ENCODE measurements at places on chromosomes 2 and 18. TPM values are rescaled to one million over a fixed set of nuclear protein-coding genes. Genes with fewer than 3 reads are reported as not detected.

- no peak for DNase-seq
These were observed 223.1 kb upstream of the FBXO11 start for GRCh38 chr2:48129293-48129950.

DNA sequence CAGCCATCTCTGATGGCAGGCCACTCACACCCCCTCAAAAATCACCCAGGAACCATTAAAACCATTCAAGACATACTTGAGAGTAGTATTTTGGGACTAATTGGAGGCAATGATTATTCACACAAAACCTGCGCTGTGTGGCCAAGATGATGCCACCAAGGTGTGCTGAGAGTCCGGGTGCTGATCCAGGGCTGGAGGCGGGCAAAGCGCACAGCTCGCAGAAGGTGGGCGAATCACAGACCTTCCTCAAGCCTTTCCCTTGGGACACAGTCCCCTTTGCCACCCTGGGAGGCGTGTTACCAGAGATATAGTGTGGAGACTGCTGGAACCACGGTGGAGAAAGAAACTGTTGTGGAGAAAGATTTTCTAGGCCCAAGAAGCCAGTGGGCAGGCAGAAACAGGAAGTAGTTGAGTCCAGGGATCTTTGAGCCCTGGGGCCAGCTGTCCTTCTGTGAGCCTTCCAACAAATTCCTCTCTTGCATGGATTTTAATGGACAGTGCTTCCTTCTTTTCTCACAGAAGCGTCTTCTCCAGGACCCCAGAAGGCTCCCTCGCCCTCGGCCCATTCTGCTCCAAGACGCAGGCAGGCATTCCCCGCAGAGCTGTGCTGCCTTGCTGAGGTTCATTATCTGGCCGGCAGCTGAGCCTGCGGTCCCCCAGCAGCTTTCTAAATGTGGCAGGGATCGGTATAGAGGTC is 8.0 kb downstream of the COPS9 start:
- no peak for DNase-seq

GRCh38 chr2:98530114-98530513 is 78.2 kb downstream of the COA5 start:
- no peak for DNase-seq

GRCh38 chr2:140274891-140275290 is 1494.7 kb upstream of the NXPH2 start:
- DNase-seq, result no peak

- no peak for DNase-seq
These were observed 19.2 kb downstream of the TNS1 start for GRCh38 chr2:217983276-217984233.

DNA sequence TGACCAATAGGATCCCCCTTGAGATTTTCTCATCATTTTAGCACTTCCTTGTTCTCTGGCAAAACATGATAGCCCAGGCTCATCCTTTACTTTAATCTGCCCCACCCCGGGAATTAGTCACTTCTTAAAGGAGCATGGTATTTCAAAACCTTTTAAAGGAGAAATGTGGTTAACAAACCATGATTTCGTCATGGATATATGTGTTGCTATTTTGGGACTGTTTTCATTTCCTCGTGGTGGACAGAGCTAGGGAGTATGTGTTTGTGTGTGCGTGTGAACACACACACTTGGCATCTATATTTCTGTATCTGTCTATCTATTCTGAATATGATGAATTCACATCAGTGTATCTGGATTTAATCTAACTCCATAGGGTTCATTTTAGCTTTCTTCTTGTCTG is 128.1 kb downstream of the BIRC6 start:
- peak; percentile 91 for DNase-seq

DNA sequence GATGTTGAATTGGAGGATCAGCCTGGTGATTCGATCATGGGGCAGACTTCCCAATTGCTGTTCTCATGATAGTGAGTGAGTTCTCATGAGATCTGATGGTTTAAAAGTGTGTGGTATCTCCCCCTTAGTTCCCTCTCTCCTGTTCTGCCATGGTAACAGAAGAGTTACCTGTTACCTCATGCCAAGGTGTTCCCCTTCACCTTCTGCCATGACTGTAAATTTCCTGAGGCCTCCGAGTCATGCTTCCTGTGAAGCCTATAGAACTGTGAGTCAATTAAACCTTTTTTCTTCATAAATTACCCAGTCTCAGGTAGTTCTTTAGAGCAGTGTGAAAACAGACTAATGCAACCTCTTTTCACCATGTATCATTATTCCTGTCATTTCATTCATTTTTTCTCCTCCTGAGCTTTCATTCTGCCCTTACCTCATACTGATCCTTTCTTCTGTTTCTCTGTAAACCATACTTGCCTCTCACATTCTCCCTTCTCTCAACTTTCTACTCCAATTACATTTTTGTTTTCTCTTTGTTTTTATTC is 22.0 kb downstream of the STARD6 start:
- DNase-seq, result no peak

DNA sequence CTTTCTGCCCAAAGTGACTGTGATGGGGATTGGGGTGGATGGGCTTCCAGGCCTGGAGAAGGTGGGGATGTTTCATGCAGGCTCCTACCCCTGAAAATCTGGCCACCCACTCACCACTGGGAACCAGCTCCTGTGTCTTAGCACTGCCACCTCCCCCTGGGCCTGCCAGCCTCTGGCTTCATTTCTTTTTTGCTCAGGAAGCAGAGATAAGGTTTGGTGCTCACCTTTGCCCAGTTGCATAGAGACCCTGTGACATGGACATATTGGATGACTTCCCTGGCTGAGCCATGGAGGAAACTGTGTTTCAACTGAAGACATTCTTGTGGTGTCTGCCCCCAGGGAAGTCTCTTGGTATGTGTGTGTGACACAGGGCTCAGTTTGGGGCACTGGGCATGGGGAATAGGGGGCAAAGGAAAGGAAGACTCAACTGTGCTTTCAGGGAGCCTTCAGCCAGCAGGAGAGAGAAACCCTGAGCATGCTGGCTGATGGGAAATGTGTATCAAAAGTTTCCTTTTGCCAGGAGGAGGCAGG is 16.7 kb downstream of the CTIF start:
- DNase-seq, result no peak

DNA sequence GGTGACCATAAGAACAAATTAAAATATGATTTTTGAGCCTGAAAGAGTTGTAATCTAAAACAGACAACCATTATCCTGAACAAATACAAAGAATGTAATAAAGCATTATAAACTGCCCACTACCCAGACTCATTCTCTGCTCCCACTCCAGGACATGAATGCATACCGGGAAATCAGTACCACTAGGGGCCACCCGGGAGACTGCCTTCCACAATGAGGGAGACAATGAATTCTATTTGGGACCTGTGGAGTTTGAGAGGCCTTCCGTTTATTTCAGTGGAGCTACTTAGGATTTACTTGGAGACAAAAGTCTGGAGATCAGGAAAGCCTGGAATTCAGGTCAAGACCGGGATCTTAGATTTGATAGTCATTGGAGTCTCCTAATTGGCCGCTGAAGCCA is 50.0 kb downstream of the NAB1 start:
- DNase-seq, result no peak

- DNase-seq, result peak; percentile 47
These were observed 2.4 kb upstream of the ARID5A start for GRCh38 chr2:96534141-96534540.

GRCh38 chr18:32621034-32621433 is 150.4 kb upstream of the GAREM1 start:
- DNase-seq, result no peak

- DNase-seq, result no peak
These were observed 117.9 kb downstream of the CSRNP3 start for GRCh38 chr2:165587335-165587938.

DNA sequence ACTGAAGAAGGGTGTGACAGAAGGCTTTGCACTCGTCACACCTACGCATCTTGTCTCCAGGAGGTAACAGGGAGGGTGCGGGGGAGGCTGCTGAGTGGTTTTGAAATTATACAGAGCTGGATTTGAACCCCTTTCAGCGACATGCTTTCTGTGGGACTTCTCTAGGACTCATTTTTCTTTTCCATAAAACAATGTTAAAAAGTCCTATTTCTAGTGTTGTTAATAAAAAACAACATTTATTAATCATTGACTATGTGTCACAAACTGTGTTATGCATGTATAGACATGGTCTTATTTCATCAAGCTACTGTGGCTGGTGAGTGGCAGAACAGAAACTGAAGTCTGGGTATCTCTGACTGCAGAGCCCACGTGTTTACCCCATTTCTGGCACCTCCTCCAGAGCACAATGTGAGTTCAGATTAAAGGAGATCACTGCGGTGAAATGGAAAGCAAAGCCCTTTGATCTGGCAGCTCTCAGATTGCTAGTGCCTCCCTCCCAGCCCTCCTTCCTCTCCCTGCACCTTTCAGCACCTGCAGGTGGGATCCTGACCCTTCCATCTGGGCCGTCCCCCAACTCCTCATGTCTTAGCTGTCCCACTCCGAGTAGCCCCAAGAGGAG is 315.5 kb upstream of the MYT1L start:
- no peak for DNase-seq

GRCh38 chr18:68314403-68314802 is 400.5 kb downstream of the TMX3 start:
- no peak for DNase-seq

DNA sequence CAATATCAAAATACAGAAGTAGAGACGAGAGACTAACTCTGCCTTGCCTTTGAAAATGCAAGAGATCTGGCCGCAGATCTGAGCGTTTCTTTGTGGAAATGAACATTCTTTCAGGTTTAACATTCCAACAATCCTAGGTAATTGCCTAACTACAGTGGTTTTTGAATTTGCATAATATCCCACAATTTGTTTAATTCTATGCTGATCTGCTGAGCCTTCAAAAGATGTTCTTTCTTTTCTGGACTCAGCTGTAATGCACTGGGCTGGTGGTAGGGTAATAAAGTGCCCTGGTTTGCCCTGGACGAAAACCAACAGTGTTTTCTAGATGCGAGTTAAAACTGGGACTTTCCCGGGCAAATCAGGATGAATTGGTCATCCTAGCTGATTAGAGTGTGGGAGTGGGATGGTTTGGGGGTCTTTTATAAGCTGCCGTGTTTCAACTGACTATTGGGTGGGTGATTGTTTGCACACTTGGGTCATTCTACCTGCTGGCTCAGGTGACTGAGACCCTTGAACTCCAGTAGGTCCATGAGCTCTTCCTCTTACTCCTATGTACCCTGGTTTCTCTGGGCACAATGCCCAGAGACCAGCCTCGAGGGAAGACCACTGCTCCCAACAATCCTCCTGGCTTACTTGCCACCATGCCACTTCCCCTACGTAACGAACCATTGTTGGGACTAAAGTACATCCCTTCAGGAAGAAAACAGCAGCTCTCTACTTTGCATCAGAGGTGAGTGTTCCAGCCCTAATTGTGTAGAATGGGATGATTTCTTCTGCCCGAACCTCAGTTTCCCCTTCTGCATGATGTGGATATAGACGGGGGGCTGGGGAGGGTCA is 3.4 kb upstream of the PAX8 start:
- no peak for DNase-seq

DNA sequence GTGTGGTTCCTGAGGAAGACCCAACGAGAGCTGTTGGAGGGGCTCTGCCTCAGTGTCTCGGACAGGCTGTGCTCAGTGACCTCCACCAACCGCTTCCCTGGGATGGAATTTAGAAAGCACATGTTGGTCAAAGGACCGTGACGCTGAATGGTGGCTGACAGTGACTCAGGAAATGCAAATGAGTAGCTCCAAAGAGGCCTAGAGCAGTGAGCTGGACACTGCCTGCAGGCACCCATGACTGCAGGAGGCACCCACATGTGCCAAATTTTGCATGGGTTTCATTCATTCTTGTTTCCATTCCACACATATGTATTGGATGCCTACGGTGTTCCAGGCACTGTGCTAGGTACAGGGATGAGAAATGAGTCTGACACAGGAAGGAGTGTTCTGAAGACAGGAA is 46.4 kb downstream of the ACKR3 start:
- DNase-seq, result no peak

- no peak for DNase-seq
These were observed 19.5 kb upstream of the PAX8 start for GRCh38 chr2:113298176-113298575.

- DNase-seq, result no peak
These were observed 33.9 kb downstream of the CNGA3 start for GRCh38 chr2:98380203-98380535.

- DNase-seq, result no peak
These were observed 10.2 kb downstream of the SP110 start for GRCh38 chr2:230209422-230210051.

- DNase-seq, result peak; percentile 95
These were observed 96.8 kb upstream of the CDC42EP3 start for GRCh38 chr2:37767959-37768925.

- no peak for DNase-seq
These were observed 85.4 kb upstream of the ALPP start for GRCh38 chr2:232293191-232293590.

- peak; percentile 75 for DNase-seq
These were observed 90.0 kb upstream of the HS6ST1 start for GRCh38 chr2:128408349-128409305.

DNA sequence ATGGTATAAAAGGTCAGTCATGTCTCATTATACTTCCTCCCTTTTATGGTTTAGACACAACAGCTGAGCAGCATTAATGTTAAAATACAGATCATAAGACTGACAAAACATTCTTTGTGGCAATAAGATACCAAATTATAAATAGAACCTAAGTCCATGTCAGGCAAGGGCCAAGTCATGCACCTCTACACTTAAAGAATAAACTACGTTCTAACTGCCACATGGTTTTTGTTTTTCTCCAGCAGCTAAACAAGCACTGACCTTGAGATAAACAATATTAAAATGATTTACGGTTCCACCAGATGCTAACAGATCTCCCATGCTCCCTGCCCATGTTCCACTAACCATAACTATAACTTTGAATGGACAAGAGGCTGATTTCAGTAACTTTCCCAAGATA is 368.6 kb upstream of the TFPI start:
- DNase-seq, result no peak

Gene SERPINB10
- not detected for total RNA-seq

Gene GNLY
- total RNA-seq, result not detected

Gene REG3G
- total RNA-seq, result not detected

Gene GALNT3
- 3.1 TPM for total RNA-seq

Gene CENPA
- total RNA-seq, result not detected

Gene RNF125
- 0.65 TPM for total RNA-seq

Gene SCYGR4
- total RNA-seq, result not detected

Gene DHRS9
- total RNA-seq, result not detected

All from fibroblast of the aortic adventitia (primary cell).